Panc1 (cell line): ENCODE measurements at places on chromosomes 12 and 14. TPM values are rescaled to one million over a fixed set of nuclear protein-coding genes. Genes with fewer than 3 reads are reported as not detected.

DNA sequence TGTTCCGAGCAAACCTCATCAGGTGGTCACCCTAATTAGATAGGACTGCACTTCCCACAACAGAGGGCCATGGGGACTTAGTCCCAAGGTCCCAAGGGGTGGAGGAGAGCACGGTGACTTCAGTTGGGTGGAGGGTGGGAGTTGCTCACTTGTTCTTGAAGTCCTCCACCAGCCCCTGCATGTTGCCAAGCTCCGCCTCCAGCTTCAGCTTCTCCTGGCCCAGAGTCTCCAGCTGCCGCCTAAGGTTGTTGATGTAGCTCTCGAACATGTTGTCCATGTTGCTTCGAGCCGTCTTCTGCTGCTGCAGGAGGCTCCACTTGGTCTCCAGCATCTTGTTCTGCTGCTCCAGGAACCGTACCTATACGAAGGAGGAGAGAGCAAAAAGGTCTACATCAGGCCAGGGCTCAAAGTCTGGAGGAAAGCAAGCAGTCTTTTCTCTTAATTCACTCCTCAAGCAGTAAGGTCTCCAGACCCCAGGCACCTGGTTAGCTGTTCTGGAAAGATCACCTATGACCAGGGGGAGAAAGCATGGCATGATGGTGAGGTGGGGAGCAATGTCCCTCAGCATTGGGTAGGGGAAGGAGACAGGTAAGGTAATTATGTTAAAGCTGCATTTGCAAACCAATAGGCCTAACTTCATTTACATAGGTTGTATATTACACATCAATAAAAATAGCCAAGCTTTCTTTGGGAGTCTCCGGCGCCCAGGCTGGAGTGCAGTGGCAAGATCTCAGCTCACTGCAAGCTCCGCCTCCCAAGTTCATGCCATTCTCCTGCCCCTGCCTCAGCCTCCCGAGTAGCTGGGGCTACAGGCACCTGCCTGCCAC is 2.9 kb downstream of the KRT8 start:
- DNase-seq = no peak

- no peak for DNase-seq
Observed at GRCh38 chr12:31466768-31467167, 124.2 kb downstream of the DENND5B start.

- DNase-seq = no peak
Observed at GRCh38 chr12:41653386-41654326, 465.5 kb downstream of the PDZRN4 start.

DNA sequence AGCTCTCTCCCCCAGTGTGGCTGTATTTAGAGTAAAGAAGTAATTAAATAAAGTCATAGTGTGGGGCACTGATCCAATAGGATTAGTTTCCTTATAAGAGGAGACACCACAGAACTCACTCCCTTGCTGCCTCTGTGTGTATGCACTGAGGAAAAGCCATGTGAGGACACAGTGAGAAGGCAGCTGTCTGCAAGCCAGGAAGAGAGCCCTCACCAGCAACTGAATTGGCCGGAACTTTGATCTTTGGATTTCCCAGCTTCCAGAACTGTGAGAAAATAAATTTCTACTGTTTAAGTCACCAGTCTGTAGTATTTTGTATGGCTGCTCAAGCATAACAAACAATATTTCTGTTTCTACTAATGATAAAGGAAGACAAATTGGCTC is 368.7 kb upstream of the PRICKLE1 start:
- no peak for DNase-seq

The ACSM4 gene
- not detected for total RNA-seq
